Activated naive CD4-positive, alpha-beta T cell treated with anti-CD3 and anti-CD28 coated beads for 36 hours (primary cell): ENCODE measurements at places on chromosomes 2 and 18. TPM values are rescaled to one million over a fixed set of nuclear protein-coding genes. Genes with fewer than 3 reads are reported as not detected.

Gene TRIB2
- 3.7 TPM for total RNA-seq

Gene NCKAP5
- total RNA-seq = not detected

Gene TANC1
- 2.3 TPM for total RNA-seq

DNA sequence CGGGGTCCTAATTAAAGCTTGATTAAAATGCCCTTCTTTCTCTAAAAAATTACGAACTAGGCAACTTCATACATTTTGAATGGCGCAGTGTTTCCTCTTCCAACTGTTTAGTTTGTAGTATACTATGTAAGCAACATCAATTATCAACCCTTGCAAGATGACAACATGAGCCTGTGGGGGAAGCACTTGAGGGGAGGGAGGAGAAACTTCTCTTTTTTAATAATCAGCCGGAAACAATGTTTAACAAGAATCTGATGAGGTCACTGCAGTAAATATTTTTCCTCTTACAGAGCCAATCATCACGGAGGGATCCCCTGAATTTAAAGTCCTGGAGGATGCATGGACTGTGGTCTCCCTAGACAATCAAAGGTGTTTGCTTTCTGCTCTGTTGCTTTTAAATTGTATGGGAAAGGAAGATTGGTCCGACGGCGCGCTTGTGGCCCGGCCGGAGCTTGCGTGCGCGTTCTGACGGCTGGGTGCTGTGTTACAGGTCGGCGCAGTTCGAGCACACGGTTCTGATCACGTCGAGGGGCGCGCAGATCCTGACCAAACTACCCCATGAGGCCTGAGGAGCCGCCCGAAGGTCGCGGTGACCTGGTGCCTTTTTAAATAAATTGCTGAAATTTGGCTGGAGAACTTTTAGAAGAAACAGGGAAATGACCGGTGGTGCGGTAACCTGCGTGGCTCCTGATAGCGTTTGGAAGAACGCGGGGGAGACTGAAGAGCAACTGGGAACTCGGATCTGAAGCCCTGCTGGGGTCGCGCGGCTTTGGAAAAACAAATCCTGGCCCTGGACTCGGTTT lies 5.3 kb upstream of the DLX1 start:
- no peak overlapping the region for H3K4me3 ChIP-seq
- H3K27ac ChIP-seq = no peak overlapping the region
- H3K36me3 ChIP-seq = peaks cover 2% of the 10 kb centered on the region

GRCh38 chr2:132478461-132479105 lies 62.0 kb downstream of the GPR39 start:
- no peak overlapping the region for H3K4me3 ChIP-seq
- no peaks in the 10 kb centered on the region for H3K36me3 ChIP-seq
- no peak for DNase-seq
- H3K27ac ChIP-seq = no peak overlapping the region

- no peak for DNase-seq
- H3K36me3 ChIP-seq = no peaks in the 10 kb centered on the region
- H3K27ac ChIP-seq = no peak overlapping the region
- peaks cover 5% of the 10 kb centered on the region for H3K27me3 ChIP-seq
Measured at GRCh38 chr2:144430722-144431391, 89.1 kb downstream of the ZEB2 start.
